T-helper 2 cell treated with Interferon-gamma antibody and Interleukin-4, amounts not matched to agents 100 ng/mL and 5 ng/mL, for 36 hours (primary cell): ENCODE measurements at places on chromosomes 13 and 19. TPM values are rescaled to one million over a fixed set of nuclear protein-coding genes. Genes with fewer than 3 reads are reported as not detected.

The TNFRSF19 gene
- total RNA-seq, result 0.27 and 0.34 TPM in 2 replicates

The CLEC4G gene
- not detected in 2 replicates for total RNA-seq

The CRYL1 gene
- 10.9 and 11.8 TPM in 2 replicates for total RNA-seq

The SIX5 gene
- total RNA-seq, result 0.68 and 0.82 TPM in 2 replicates
